ENCODE measurements at places on chromosomes 3 and 15.

DNA sequence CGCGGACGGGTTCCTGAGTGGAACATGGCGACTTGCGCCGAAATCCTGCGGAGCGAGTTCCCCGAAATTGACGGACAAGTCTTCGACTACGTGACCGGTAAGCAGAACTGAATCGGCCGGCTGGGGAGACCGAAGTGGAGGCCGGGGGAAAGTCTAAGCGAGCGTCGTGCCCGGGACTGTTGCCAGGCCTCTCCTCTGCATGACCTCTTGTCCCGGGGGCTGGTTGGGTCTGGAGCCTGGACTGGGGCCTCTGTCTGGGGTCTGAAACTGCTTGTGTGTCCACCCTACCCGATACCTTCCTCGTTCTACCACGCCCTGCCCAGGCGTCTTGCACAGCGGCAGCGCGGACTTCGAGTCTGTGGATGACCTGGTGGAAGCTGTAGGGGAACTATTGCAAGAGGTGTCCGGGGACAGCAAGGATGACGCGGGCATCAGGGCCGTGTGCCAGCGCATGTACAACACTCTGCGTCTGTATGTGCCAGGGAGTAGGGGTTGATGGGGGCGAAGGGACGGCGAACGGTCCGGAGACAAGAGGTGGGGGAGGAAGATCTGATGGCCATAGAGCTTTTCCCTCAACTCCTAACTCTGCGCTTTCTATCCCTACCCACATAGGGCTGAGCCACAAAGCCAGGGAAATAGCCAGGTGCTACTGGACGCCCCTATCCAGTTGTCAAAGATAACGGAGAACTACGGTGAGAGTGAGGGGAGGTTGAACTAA, at the start of gene ABCF3:
TSS of gene ABCF3 (plus strand) at position 16 of the 718 bp plus-strand sequence. CDS start at position 25, 9 bp downstream.
- no peak for DNase-seq

DNA sequence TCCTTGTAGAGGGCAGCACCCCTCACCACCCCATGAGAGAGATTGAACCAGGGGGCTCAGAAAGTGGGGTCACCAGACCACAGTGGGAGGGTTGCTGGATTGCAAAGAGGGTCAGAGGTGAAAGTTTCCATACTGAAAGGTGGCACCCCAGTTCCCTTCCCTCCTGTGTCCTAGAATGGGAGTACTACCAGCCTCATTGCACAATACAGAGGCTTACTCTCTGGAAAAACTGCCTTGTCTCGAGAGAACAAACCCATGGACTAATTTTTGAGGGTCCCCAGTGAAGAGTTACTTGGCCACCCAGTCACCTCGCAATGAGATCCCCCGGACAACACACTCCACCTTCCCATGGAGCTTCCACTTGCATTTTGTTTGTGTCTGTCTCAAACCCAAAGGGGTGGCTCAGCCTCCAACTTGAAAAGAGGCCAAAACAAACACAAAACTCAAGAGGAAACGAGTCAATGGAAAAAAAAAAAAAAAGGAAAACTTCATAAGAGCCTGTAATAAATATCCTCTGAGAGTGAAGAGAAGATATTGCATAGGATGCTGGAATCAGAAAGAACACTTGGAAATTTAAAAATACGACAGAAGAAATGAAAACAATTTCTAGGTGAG, 18.6 kb downstream of the MESP2 start:
- DNase-seq = peak; percentile 2

GRCh38 chr15:77830051-77830468, 197.3 kb upstream of the LINGO1 start:
- peak; percentile 23 for DNase-seq

GRCh38 chr3:64878362-64878761, 190.6 kb upstream of the ADAMTS9 start:
- DNase-seq = no peak

DNA sequence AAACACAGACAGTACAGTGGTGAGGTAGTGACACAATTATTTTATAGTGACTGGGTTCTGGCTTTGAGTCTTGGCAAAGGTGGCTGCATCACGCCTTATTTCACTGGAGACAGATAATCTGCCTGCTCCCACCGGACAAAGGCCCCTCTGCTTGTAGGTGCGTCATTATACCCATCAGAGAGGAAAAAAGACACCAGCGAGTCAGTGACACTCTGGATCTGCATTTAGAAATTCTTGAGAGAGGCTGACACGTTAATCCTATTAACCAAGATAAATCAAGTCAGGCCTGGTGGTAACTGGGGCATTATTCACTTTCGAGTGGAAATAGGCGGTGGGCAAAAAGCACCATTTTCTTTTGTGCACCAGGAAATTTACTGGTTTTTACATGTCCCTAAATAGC, 76.2 kb downstream of the NR2F2 start:
- no peak for DNase-seq

GRCh38 chr3:172329070-172329469, 119.2 kb downstream of the GHSR start:
- DNase-seq = no peak

DNA sequence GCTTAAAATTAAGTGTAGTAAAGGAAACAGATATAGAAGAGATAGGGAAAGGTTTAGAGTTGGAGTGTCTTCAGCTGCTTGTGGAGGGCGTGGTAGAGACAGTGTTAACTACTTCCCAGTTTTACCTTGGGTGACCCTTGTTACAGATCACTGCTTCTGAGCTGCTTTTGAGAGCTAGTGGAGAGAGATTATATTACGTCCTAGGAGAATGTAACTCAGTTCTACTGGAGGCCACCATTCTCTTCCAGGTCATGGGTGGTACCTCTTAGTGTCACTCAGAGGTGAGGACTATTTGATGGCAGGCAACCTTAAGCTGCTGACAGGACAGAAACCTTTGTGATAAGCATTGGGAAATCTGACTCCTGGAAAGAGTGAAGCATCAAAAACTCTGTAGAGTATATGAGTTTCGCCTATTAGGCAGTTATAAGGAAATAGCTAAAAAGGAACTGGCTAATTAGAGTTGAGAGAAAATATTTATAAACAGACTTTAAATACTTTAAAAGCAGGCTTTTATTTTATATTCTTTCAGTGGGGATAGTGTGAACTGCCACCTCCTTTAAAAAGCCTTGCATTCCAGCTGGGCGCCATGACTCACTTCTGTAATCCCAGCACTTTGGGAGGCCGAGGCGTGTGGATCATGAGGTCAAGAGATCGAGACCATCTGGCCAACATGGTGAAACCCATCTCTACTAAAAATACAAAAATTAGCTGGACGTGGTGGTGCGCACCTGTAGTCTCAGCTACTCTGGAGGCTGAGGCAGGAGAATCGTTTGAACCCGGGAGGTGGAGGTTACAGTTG, 106.5 kb downstream of the ZNF609 start:
- no peak for DNase-seq

DNA sequence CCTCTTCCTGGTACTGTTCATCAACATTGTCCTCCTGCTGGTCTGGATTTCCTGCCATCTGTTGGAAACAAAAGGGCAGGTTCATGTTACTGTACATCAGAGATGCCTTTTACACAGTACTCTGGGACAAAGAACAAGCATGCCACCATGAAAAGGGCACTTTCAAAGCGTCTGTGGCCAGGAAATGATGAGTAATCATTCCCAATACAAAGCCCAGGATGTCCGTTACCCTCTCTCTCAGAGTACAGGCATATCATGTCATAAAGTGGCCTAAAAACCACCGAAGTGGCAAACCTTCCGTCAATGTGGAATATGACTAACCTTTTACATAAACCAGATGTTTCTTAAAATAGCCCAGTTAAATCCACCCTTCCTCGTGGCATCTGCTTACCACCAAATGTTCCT, 71.2 kb downstream of the GOLIM4 start:
- no peak for DNase-seq
